ENCODE measurements at places on chromosomes 4 and X.

GRCh38 chrX:13864264-13864663 lies 47.4 kb upstream of the GPM6B start:
- no peak for DNase-seq

DNA sequence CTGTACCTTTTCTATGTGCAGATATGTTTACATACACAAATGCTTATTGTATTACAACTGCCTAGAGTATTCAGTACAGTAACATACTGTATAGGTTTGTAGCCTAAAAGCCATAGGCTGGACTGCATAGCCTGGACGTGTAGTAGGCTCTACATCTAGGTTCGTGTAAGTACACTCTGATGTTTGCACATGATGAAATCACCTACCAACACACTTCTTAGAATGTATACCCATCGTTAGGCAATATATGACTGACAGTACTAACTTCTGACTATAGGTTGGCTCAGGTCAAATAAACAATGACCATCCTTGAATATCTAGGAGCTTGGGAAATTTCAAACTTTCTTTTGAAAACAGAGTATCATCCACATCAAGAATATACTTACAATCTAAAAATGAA lies 139.0 kb downstream of the CORIN start:
- no peak for DNase-seq

GRCh38 chr4:105417624-105418023 lies 56.2 kb downstream of the PPA2 start:
- no peak for DNase-seq

DNA sequence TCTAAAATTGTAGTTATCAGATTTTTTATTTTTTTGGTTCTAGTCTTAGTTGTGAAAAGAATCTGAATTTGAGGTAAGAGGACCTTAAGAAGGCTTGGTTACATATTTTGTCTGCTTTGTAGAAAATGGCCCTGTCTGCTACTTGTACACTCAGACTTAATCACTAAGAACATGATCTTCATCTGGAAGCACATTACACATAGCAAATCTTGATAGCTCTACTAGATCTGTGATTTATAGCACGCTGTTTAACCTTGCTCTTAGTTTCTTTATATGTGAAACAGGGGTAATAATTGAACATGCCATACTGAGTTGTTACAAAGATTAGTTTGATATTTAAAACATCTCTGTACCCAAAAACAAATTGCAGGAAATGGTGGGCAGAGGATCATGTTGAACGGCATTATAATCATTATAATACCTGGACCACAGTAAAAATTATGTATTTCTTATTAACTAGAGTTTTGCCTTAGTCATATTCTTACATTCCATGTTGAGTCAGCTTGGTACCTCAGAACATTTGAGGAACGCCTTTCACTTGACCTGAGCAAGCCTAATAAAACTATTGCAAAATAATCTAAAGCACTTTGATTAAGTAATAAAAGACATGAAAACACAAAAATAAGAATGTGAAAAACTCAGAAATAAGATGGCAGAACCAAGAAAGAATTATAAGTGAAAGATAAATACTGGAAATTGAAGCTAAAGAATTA lies 738.0 kb upstream of the AADAT start:
- DNase-seq = no peak

DNA sequence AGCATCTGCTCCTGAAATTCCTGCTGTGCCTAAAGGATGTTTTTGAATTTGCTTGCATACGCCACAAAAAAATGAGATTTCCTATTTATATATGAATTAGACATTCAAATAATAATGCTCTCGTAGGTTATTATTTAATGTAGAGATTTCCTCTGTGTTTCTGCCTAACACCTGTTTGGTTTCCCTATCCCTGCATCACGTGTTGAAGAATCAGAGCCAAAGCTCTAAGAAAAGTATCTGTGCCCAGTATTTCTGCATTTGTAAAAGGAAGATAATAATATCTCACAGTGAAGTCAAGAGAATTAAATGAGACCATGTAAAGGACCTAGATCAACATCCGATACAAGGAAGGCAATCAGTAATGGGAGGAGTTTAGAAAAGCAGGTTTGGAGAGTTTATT lies 179.5 kb downstream of the HNRNPD start:
- no peak for DNase-seq

- DNase-seq = no peak
Observed at GRCh38 chr4:181509073-181509472, 734.1 kb upstream of the TENM3 start.

GRCh38 chr4:385934-386707 lies 48.5 kb downstream of the ZNF141 start:
- no peak for DNase-seq

DNA sequence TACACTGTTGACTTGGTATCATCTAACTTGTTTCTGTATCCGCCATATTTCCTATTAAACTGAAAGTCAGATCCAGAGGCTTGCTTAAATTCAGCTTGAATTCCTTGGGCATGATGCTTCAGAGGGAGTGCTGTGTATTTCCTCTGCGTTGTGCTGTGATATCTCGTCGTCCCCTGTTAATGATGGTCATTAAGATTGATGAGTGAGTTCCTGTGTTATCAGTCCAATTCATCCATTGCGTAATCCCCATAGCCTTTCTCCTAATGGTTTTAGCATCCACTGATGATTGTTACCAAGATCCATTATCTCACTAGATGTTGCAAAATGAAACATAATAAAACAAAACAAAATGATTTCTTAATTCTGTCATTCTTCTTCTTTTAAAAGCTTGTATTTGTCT lies 31.3 kb upstream of the CHM start:
- no peak for DNase-seq

- no peak for DNase-seq
Observed at GRCh38 chr4:44872246-44872645, 145.9 kb upstream of the GNPDA2 start.

DNA sequence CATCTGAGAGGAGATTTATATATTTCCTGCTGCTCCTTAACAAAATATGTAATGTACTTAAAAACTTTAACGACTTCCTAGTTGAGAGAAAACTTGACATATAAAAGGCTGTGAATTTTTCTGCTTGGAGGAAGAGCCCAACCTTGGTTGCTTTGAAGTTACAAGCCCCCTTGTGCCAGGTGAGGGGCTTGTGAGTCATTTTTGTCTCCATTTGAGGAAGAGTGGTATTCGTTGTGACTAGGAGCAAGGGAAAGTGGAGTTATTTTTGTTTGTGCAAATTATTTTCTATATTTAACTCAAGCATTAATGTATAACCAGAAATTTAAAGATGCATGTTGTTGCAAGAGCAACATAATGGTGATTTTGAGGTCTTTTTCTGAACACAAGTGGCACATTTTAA lies 99.0 kb upstream of the DDX3X start:
- no peak for DNase-seq

GRCh38 chr4:136750897-136751296 lies 781.4 kb downstream of the PCDH18 start:
- DNase-seq = no peak

GRCh38 chr4:38065176-38065575 lies 105.0 kb downstream of the PTTG2 start:
- DNase-seq = no peak

DNA sequence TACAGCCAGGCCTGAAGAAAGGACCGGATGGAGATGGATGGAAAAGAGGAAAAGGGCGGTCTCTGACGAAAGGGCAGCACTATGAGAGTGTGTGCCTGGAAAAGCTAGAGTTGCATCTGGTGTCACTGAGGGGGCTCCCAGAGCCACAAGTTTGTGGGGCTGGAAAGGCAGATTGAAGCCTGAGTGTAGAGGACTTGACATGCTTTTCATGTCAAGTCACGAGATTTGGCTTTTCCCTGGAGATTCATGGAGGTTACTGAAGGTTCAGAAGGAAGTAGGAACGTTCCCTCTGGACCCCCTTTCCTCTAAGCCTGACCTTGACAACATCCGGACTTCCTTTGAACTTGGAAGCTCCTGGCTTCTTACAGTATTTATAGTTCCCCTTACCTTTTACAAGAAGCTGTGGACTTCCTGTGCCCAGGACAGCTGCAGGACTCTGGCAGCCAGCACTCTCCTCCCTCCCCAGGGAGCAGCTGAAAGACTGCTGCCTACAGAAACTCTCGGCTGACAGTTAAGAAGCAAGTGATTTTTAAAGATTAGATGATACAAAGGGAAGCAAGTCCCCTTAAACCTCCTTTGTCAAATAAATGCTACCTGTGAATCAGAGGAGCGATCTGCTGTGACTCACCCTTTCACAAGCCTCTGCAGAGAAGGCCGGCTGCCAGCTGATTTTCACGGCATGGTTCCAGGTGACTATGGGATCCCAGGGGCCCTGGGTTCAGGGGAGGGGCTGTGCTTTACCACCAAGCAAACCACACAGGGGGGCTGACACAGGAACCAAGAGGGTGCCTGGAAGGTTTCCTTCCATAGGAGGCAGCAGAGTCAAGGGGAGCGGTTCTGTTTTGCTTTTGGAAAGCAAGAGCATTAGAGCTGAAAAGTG lies 72.9 kb upstream of the STIM2 start:
- peak; percentile 33 for DNase-seq

DNA sequence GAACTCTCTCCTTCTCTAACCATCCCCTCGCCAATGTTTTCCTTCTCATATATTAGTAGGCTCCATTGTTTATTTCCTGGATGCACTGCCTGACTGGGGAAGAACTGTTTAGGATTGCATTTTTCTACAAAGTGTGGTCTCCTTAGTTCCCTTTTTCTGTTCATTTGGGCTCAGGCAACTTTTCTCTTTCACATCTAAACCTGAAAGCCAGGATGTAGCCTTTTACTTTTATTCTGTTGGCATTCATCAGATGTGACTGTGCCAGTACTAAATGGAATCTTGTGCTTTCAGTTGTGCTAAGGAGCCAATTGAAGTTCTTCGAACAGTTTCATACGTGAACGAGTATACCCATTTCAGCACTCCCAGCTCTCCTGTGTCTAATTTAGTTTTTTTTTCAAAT lies 59.8 kb downstream of the DDIT4L start:
- DNase-seq = no peak

DNA sequence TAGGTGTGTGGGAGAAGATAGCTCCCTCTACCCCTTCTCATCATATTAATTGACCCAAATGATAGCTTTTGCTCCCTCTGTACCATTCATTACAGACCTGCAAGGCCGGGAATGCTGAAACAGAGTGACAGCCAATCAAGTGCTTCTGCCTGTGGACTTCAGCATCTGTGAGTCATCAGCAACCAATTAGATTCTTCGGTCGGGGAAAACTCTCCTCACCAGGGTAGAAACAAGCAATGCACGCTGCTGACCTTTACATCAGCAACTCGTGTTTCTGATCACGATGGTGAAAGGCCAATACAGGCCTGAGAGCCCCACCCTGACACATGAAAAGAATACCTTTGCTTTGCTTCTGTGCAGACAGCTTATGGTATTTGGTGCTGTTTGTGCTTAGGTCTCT lies 347.2 kb upstream of the DDX53 start:
- DNase-seq = no peak

GRCh38 chrX:41391606-41392005 lies 55.5 kb upstream of the NYX start:
- DNase-seq = no peak

DNA sequence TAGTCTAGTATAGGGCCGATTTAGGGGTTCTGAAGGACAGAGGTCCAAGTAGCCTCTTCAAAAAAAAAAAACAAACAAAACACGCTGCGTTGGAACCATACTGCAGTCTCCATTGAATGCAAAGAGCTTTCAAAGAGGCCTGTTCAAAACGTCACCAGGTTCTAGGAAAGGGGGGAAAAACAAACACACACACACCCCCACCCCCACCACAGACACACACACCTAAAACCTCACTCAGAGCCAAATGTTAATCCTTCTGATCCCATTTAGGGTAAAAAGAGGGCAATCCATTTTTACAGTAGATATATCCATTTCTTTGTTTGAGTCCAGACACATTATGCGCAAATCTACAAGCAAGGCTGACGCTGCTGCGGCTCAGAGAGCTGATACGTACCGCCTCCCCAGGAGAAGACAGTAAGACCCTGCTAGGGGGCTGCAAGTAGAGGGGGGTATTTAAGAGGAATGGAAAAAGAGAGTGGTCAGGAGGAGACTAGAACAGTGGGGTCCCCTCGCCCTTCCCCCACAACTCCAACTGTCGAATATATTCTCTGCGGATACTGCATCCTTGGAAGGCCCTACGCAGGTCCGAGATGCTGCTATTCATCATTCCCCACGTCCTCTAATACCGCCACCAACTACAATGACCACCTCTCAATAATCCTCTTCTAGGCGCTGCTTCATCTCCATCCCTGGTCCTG lies 1.3 kb downstream of the NKRF start:
- no peak for DNase-seq

GRCh38 chr4:88102026-88102425 lies 56.4 kb downstream of the ABCG2 start:
- no peak for DNase-seq

DNA sequence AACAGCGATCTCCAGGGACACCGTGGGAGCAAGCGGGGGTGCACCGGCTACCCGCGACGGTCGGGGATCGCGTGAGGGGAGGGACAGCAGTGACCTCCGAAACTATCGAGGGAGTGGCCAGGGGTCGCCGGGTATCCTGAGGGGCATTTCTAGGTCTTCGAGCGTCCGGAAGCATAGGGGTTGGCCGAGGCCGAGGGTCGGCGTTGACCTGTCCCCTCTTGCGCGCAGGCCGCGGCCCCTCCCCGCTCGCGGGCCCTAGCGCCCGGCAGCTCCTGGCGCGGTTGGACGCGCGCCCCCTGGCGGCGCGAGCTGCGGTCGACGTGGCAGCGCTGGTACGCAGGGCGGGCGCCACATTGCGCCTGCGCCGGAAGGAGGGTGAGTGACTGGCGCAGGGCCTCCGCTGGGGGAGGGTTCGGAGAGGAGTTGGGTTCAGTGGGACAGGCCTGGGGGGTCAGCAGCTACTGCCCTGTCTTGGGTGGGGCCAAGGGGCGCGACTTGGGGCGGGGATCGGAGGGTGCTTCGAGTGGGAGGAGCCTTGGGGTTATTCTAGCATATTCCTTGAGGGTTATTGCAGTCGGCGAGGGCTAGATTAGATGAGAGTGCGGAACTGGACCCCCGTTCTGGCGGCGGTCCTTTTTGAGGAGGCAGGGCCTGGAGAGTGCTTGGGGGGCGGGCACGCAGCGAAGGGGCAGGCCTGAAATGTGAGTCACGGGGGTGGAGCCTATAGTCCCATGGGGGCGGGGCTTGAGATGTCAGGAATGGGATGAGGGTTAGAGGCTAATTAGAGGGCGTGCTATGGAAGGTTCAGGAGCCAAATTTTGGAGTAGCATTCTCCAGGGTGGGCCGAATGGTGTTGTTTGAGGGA lies 1.2 kb downstream of the MAGIX start:
- peak; percentile 66 for DNase-seq

DNA sequence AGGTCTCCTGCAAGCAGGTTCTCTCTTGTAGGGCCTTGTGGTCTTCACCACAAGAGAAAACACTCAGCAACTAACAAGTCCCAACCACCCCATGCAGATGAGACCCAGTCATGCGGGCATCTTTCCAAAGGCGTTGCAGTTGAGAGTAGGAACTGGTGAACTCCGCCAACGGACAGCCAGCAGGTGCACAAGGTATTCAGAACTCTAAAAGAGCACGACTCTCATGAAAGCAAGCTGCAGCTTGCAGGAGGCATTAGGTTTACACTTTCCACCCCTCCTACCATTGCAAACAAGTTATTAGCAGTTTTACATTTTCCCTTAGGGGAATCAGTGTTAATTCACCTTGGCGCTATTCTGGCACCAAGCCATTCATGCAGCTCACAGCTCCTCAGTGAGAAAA lies 173.4 kb upstream of the KIT start:
- no peak for DNase-seq

- no peak for DNase-seq
Observed at GRCh38 chrX:148659481-148659880, 159.1 kb downstream of the AFF2 start.

Data from stimulated activated CD4-positive, alpha-beta T cell treated with anti-CD3 and anti-CD28 coated beads, Interleukin-4, amount 100 ng/mL, for 48 hours (primary cell).